GF-D8 (cell line): ENCODE measurements at places on chromosomes 16 and 17.
A peak's percentile ranks its signal among the peaks of the same experiment; 100 is the strongest.

- no peak for DNase-seq
Measured at GRCh38 chr17:7039832-7040231, 4.0 kb downstream of the SLC16A13 start.

DNA sequence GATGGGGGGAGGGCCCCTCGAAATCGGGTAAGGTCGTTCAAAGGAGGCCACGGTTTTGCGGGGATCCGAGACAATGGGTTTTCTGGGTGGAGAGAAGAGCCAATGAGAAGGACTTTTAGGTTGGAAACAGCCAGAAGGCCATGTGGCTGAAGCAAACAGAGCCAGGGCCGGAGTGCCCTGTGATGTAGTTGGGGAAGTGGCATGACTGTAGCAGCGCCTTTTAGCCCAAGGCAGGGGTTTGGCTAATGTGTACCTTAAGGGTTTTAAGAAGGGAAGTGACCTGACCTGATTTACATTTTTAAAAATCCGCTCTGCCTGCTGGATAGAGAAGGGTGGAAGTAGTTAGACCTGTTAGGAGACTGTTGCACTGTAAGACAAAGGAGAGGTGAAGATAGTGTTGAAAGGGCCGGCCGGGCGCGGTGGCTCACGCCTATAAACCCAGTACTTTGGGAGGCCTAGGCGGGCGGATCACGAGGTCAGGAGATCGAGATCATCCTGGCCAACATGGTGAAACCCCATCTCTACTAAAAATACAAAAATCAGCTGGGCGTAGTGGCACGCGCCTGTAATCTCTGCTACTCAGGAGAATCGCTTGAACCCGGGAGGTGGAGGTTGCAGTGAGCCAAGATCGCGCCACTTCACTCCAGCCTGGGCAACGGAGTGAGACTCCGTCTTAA lies 1.0 kb downstream of the LYRM1 start:
- DNase-seq = peak; percentile 44

DNA sequence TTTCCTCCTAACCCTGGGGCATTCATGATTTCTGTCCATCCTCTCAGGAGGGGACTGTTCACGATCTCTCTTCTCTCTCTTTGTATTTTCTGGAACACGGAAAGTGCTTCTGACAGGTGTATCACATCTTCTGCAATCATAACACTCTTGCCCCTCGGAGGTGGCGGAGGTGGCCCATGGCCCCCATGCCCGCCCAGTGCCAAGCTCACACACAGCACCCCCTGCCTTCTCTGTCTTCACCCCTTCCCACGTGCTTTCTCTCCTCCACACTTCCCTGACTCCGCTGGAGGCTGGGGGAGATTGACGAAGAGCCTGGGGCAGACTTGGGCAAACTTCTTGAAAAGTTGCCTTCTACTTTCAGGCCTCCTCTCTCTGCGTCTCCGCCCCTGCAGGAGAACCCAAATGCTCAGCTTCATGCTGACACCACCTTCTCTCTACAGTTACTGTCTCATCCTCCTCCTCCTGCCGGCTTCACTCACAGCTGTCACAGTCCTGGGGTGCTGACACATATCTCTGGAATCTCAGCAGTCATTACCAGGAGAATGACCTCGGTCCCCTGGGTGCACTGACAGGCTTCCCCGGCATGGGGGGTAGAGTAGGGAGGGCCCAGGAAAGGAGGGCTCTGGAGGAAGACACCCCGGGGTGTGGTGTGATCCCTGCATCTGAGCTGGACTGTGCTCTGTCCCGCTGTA lies 127.1 kb downstream of the ENGASE start:
- DNase-seq = no peak

- no peak for DNase-seq
Measured at GRCh38 chr17:67461228-67461780, 84.2 kb downstream of the PITPNC1 start.

- DNase-seq = no peak
Measured at GRCh38 chr16:20899071-20899470, 1.1 kb downstream of the DCUN1D3 start.

DNA sequence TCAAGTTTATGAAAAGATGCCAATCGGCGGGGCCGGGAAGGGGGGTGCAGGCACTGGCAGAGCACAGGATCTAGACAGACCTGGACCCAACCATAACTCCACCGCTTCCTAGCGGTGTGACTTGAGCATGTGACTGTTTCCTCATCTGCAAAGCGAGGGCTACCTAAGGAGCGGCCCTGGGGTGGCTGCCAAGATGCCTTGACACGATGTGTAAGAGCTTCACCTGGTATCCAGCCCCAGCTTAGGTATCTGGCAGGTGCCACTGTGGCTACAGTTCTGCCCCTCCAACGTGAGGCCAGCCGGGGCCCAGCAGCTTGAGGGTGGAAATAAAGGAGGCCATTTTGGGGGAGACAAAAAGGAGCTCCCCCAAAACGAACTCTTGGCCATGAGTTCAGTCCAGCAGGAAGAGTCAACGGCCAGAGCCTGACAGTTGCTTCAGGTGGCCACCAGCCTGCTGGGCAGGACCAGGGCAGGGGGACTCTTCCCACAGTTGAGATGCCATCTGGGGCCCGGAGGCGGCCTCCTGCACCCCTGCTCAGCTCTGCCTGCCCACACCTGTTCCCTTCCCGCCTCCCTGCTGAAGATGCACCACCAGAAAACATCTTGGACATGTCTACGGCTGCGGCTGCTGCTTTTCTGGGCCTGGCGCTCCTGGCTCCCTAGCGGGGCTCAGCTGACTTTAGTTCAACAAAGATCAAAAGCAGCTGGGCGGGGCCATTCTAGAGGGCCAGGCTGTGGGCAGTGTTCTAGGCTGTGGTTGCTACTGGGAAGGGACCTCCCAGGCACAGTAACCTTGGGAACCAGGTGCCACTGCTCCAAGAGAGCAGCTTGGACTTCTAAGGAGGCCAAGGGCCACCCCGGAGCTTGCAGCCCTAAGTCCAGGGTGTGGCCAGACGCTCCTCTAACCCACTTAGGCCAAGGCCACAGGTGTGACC lies 3.4 kb upstream of the MTSS2 start:
- no peak for DNase-seq

GRCh38 chr17:29255926-29256522 lies 9.4 kb downstream of the CRYBA1 start:
- no peak for DNase-seq

GRCh38 chr17:57106107-57106835 lies 21.2 kb downstream of the AKAP1 start:
- no peak for DNase-seq

DNA sequence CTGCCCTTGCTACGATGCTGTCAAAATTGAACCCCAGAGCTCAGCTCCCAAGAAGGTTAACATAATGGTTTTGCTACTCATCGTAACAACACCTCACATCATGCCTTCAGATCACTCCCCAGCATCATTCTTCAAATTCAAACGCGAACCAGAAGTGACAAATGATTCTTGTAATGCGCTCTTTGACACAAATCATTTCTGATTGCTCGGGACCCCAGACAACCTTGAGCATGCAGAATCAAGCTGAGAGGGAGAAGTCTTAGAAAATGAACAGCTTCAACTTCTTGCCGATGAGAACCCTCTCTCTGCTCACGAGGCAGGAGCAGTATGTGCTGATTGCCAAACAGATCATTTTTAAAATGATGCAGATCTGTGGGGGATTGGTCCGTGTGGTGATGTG lies 241.0 kb upstream of the ASIC2 start:
- DNase-seq = no peak

DNA sequence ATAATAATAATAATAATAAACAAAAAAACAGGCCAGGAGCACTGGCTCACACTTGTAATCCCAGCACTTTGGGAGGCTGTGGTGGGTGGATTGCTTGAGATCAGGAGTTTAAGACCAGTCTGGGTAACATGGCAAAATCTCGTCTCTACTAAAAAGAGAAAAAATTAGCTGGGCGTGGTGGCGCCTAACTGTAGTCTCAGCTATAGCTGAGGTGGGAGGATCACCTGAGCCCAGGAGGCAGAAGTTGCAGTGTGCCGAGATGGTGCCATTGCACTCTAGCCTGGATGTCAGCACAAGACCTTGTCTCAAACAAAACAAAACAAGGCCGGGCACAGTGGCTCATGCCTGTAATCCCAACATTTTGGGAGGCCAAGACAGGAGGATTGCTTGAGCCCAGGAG lies 18.7 kb upstream of the ATP6V0C start:
- DNase-seq = no peak
